ENCODE measurements at places on chromosomes 5 and 9. TPM values are rescaled to one million over a fixed set of nuclear protein-coding genes. Genes with fewer than 3 reads are reported as not detected.

CNTFR gene
- not detected for total RNA-seq

ZBED3 gene
- 0.29 TPM for total RNA-seq

RANBP17 gene
- total RNA-seq: not detected

GGTA1 gene
- total RNA-seq: 0.20 TPM

DOCK8 gene
- 266 TPM for total RNA-seq

IRX2 gene
- not detected for total RNA-seq

GRXCR2 gene
- total RNA-seq: not detected

ATP6V0E1 gene
- 184 TPM for total RNA-seq

ANKRD18A gene
- 5.0 TPM for total RNA-seq

WNK2 gene
- total RNA-seq: 0.22 TPM

PLEKHG4B gene
- total RNA-seq: not detected

SPATA9 gene
- not detected for total RNA-seq

SLIT3 gene
- total RNA-seq: not detected

C9orf50 gene
- not detected for total RNA-seq

JMY gene
- total RNA-seq: 6.3 TPM

CORO2A gene
- 3.9 TPM for total RNA-seq

CSF2 gene
- total RNA-seq: 240 TPM

PRR16 gene
- total RNA-seq: not detected

GCNT4 gene
- total RNA-seq: 2.4 TPM

PCDHA11 gene
- total RNA-seq: not detected

BAAT gene
- not detected for total RNA-seq

CCNB1 gene
- 119 TPM for total RNA-seq

NME5 gene
- not detected for total RNA-seq
